ENCODE measurements at places on chromosomes 11 and 22.
A peak's percentile ranks its signal among the peaks of the same experiment; 100 is the strongest.

DNA sequence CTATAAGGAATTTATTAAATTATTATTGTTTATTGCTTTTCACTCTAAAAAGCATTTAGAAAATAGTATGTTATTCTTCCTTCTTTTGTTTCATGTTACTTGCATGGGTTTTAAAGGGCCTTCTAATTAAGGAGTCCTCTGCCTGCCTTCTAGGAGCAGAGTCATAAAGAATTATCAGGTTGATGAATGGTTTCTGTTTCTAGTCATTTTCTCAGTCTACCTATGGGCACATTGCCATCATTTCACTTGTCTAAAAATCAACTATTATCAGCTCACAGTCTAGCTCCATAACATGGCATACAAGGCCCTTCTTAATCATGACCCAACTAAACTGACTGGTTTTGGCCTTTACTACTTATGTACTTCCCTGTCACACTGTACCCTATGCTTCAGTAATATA, 16.2 kb downstream of the DYNC2H1 start:
- DNase-seq = no peak

DNA sequence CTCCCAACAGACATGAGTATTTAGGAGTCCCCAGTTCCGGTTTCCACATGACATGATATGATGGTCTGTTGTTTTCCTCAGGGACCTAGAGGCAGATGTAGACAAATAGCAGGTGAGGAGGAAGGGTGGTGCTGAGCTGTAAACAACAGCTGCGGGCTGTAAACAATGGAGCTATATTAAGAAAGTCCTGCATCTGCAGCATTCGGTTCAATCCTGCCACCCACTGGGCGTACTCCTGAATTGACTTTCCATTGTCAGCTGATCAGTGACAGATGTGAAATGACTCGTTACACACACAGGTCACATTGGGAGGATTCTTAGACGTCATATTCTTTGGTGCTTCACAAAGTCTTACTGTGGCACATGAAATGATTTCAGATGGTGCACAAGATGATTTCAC, 26.8 kb upstream of the RAG1 start:
- peak; percentile 13 for DNase-seq

- DNase-seq = peak; percentile 60
These were observed 734 bp upstream of the TMEM123 start for GRCh38 chr11:102453302-102453695.

DNA sequence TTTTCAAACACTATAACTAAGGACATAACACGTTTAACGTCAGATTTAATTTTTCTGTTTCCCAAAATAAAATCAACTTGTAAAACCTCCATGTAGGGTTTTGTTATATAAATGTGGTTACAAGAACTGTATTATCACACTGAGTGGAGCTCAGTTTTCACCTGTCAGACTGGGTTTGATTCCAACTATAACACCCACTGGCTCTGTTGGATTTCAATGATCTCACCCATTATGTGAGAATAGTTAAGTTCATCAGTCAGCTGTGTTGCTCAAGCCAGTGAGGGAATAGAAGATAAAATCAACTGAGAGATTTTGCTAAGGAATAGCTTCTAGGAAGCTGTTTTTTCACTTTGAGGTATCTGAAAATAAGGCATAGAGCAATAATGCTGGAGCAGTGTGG, 5.1 kb upstream of the OR52R1 start:
- DNase-seq = no peak

DNA sequence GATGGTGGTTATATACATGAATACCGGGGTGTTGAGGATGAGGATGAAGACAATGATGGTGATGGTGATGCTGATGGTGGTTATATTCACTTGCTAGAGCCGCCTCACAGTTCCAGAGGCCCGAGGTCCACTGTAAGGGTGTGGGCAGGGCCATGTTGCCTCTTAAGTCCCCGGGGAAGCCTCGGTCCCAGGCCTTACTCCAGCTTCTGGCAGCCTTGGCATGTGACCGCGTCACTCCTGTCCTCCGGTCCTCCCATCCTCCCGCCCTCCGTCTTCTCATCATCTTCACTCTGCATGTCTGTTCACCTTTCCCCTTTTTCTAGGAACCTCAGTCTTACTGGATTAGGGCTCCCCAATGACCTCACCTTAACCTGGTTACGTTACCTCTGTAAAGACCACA, 54.6 kb downstream of the IGLL1 start:
- no peak for DNase-seq

DNA sequence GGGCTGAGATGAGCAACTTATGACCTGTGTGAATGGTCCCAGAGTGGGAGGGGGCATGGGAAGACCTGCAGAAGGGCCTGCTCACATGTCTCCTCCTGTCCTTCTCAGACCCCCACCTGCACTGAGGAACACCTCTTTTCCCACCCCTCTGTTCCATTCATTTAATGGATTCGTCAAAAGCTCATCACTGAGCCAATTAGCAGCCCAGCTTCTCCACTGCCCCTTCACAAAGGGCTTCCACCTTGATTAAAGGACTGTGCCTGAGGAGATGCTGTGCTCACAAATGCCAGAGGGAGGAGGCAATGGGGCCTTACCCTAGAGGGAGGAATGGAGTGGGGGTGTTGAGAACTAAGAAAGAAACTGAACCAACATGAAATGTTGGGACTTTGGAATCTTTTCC, 14.0 kb upstream of the CDON start:
- no peak for DNase-seq

GRCh38 chr11:74203966-74204365, 32.9 kb downstream of the PPME1 start:
- no peak for DNase-seq

- DNase-seq = no peak
These were observed 1.6 kb upstream of the CCDC188 start for GRCh38 chr22:20152464-20152890.

GRCh38 chr11:61012737-61013215, 41.3 kb downstream of the CD6 start:
- no peak for DNase-seq

DNA sequence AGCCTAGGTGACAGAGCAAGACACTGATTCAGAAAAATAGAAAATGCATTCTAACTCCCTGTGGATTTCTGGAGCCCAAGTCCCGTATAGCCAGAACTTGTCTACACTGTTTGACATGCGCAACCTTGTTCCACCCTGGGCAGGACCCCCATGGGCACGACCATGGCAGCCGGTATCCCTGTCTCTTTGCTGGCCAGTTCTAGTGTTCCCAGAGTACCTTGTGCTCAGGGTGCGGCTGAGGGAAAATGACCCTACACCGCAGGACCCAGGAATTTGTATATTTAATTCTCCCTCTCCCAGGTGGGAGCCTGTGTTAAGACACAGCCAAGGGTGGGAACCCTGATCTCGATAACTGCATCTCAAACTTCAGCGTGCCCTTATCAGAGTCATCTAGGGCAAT, 36.7 kb upstream of the RIC3 start:
- no peak for DNase-seq

DNA sequence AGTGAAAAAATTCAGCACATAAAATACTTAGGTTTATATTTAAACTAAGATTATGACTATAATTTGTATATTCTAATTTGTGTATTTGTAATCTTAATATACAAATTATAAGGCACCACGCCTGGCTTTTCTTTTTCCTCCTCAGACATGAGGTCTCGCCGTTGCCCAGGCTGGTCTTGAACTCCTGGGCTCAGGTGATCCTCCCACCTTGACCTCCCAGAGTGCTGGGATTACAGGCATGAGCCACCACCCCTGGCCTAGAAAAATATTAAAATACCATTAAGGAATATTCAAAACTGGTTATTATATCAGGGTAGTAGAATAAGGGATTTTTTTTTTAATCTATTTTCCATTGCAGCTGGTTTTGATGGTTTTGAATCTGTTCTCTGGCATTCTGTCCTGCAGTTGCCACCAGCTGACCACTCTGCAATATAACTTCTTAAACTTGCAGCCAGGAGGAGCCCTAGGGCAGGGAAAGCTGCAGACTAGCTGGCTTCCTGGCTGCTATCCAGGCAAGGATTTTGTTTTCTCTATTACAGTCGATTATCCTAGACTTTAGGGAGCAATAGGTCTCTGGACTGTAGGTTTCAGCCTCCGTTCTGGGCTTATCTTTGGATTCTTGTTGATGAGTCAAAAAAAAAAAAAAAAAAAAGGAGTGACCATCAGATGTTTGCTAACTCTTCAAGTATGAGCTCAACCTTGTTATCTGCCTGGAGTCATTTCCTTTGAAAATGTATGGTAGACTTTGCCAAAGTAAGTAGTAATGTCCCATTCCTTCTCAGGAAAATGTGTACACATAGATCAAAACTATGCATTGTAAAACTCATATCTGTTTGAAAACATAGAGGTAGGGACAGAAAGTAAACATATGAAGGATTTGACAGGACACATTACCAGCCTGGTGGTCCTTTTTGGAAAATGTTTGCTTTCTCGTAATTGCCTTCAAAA, 13.2 kb downstream of the POLA2 start:
- peak; percentile 77 for DNase-seq

- DNase-seq = no peak
These were observed 3.4 kb upstream of the APLP2 start for GRCh38 chr11:130066338-130066737.

- no peak for DNase-seq
These were observed 1.2 kb downstream of the CRYBB1 start for GRCh38 chr22:26616650-26617049.

- no peak for DNase-seq
These were observed 1299.0 kb downstream of the LRRC4C start for GRCh38 chr11:40160418-40160817.

DNA sequence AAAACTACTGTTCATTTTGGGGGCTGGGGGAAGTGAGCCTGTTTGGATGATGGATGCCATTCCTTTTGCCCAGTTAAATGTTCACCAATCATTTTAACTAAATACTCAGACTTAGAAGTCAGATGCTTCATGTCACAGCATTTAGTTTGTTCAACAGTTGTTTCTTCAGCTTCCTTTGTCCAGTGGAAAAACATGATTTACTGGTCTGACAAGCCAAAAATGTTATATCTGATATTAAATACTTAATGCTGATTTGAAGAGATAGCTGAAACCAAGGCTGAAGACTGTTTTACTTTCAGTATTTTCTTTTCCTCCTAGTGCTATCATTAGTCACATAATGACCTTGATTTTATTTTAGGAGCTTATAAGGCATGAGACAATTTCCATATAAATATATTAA, 87.1 kb upstream of the BIRC3 start:
- no peak for DNase-seq

DNA sequence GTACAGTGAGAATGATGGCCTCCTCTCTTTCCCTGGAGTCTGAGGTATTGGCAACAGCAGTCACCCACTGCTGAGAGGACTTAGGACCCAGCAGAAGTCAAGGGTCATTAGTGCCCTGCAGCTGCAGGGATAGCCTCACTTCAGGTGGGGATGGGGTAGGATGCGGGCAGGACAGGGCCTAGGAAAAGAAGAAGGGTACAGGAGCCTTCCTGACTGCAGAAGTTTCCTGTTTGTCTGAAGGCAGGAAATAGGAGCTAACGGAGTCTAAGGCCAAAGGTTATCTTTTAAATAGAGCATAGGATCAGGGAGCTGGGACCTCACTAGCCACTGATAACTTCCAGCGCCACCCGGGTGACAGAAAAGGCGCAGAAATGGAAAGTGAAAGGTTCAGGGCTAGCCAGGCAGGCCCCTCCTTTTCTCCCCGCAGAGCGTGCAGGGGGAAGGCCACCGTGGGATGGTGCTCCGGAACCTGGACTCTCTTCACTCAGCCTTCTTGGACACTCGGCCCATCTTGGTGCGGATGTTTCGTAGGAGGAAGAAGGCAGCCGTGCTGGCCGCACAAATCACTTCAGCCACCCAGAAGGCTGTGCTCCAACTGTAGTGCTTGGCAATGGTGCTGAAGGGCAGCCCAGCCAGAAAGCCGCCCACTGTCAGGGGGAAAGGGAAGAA, 6.0 kb downstream of the TRAPPC4 start:
- DNase-seq = no peak

DNA sequence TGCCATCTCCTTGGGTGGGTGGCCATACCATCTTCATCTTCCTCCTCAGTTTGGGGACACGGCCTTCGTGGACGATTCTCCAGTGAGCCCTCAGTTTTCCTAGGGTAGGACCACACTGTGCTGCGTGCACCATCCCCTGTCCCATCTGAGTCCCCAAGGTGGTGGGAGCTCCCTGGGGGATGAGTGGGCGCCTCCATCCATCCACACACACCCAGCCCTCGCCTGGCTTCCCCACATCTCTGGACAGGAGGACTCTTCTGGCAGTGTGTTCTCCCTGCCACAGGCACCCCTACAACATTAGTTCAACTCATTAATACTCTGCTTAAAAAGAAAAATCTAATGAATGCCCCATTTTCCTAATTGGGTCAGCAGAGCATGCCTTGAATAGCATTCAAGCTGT, 408.5 kb downstream of the SHANK2 start:
- no peak for DNase-seq

GRCh38 chr11:58286249-58286648, 18.2 kb upstream of the OR10W1 start:
- no peak for DNase-seq

DNA sequence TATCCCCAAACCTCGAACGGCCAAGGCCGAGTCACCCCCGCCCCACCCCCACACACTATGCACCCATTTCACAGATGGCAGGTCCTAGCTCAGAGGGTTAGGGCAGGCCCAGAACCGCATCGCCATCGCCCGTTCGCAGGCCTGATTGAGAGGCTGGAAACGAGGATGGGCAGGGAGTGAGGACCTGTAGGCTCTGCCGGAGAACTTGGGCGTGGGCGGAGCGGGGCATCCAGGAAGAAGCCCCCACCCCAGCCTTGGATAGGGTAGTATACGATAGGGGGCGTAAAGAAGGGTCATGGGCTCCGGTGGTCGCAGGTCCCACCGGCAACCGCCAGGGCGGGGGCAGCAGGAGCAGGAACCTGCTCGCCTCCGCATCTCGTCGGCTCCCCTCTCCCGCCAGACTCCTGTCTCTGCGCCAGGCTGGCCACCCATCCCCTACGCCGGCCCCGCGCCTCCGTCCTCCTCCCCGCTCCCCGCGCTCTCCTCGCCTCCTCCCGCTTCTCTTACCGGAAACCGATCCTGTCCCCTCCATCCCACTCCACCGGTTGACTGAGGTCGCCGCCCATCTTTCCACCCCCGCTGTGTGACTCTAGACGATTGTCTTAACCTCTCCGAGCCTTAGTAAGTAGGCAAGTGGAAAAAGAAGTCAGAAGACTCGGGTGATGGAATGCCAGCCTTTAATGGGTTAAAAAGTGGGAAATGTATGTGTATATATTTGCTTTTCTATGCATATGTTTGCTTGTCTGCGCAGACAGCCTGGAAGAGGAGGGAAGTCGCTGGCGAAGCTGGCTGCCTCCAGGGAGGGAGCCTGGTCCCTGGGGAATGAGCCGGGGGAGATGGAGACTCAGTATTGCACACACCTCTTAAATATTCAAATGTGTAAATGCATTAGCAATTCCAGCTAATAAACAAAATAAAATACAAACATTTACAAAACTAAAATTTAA, 52.8 kb downstream of the CYTH4 start:
- DNase-seq = no peak

- no peak for DNase-seq
These were observed 69.5 kb upstream of the SORL1-AS1 start for GRCh38 chr11:121522043-121522941.

- DNase-seq = no peak
These were observed 2.0 kb downstream of the SLC15A3 start for GRCh38 chr11:60950024-60950423.

DNA sequence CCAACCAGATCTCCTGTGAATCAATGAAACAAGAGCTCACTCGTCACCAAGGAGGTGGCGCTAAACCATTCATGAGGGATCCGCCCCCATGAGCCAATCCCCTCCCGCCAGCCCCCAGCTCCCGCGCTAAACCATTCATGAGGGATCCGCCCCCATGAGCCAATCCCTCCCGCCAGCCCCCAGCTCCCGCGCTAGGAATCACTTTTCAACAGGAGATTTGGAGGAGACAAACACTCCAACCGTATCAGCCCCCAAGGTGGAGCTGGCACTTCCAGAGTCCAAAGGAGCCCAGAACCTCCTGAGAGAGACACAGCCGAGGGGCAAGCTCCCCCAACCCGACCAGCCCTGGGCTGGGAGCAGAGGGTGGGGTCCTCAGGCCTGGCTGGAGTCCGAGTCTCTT, 40.9 kb upstream of the PRR5 start:
- peak; percentile 58 for DNase-seq

Measured in head of caudate nucleus (tissue), 42 donors.